NCI-H1694 treated with DMSO at 0.1 percent for 48 hours (cell line): ENCODE measurements at places on chromosomes 6 and 20.

DNA sequence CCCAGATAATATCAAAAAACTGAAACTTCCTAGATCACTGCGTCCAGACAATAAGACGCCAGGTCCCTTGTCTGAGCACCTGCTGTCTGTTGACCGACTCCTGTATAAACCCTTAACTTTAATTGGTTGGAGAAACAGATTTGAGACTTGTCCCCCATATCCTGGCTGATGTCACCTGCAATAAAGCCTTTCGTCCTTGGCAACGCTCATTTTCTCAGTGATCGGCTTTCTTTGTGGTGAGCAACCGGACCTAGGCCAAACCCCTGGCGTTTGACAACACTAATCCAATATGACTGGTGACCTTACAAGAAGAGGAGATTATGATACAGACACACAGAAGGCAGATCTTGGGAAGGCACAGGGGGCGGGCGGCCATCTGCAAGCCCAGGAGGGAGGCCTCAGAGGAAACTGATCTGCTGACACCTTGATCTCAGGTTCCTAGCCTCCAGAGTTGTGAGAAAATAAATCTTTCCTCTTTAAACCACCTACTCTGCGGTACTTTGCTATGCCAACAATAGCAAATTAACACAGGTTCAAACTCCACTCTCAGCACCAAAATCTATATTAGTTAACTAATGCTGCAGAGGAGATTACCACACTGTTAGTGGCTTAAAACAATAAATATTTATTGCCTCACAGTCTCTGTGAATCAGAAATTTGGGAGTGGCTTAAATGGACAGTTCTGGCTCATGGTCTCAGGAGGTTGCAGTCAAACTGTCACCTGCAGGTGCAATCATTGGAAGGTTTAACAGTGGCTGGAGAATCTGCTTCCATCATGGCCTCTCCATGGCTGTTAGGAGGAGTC lies 178.7 kb downstream of the OTOR start:
- no peak for DNase-seq

DNA sequence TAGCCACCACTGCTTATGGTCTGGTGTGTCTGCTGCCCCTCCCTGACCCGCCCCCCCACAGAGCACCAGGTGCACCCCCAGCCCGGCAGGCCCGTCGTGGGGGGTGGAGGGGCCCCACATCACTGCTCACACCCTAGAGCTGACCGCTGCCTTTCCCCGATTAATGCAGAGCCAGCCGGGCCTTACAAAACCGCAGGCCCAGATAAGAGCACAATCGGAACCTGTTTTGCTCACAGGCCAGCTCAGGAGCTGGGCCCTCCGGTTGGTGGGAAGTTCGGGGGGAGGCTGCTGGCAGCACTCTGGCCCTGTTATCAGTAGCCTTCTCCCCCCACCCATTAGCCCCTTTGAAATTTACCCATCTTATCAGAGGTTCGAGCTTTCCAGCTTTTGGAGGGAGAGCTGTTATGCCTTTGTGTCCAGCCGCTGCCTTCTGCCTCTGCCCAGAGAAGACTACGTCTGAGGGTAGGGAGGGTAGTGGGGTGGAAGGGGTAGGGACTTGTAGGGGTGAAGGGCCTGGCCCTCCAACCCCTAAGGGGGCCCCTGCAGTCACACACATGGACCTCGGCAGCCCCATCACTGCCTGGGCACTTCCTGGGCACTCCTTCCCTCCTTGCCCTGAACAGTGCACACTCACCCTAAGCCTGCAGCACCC lies 6.9 kb upstream of the SPDEF start:
- no peak for DNase-seq

DNA sequence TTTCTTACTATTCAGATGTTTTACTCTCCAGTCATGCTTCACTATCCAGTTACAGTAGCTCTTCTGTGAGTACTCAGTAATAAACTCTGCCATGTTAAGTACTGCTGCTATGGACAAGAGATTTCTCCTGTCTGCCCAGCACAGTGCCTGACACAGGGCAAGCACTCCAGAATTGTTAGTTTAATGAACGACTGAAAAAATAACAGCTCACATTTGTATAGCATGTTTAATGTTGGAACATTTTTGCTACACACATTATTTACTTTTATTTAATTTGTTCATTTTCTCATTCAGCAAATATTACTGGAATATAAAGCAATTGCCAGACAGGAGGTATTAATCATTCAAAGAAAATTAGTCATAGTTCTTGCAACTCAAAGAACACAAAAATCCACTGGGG lies 142.6 kb upstream of the HMGN3 start:
- DNase-seq, result no peak

- no peak for DNase-seq
These were observed 156.1 kb upstream of the NOX3 start for GRCh38 chr6:155611742-155612141.

DNA sequence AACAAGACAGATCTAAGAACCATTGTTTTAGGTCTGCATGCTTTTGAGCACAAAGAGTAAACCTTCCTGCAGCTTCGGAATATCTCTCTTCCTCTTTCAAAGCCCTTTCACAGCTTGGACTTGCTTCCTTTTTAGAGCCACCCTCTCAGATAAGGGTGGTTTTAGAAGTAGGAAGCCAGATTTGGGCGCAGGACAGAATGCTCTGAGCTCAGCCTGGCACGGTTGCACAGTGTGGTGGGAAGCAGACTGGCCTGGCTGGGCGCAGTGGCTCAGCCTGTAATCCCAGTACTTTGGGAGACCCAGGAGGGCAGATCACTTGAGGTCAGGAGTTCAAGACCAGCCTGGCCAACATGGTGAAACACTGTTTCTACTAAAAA lies 35.6 kb upstream of the PNRC1 start:
- DNase-seq, result no peak

DNA sequence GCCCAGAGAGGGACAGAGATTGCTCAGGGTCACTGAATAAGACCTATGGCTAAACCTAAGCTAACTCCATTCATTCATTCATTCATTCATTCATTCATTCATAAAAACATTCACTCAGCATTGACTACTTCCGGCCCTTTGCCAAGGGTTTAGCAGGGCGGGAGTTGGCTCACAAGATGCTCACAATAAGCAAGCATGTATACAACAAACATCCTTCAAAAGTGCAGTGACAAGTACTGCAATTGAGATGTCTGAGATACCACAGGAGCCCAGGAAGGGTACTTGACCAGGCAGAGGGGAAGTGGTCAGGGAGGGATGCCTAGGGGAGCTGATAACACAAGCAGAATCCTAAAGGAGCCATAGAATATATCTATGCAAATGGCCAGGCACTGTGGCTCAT lies 18.2 kb upstream of the KIAA1755 start:
- DNase-seq, result no peak

- no peak for DNase-seq
These were observed 105.0 kb downstream of the MRPL14 start for GRCh38 chr6:44022296-44022661.

DNA sequence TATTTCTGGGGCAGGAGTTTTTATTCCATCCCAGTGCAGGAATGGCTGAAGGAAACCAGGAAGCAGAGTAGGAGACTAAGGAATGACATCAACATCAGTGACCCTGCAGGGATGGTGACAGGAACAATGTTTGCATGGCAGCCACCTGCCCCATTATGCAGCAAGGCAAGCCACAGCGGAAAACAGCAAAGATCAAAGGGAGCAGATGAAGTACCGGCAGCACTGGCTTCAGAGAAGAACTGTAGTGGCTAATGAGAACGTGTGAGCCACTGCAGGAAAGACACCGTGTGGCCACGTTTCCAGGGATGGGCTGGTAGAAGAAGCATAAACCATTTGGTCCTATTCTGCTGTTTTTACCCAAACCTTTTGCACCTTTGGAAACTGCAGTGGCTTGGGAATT lies 52.9 kb upstream of the TAB2 start:
- no peak for DNase-seq

DNA sequence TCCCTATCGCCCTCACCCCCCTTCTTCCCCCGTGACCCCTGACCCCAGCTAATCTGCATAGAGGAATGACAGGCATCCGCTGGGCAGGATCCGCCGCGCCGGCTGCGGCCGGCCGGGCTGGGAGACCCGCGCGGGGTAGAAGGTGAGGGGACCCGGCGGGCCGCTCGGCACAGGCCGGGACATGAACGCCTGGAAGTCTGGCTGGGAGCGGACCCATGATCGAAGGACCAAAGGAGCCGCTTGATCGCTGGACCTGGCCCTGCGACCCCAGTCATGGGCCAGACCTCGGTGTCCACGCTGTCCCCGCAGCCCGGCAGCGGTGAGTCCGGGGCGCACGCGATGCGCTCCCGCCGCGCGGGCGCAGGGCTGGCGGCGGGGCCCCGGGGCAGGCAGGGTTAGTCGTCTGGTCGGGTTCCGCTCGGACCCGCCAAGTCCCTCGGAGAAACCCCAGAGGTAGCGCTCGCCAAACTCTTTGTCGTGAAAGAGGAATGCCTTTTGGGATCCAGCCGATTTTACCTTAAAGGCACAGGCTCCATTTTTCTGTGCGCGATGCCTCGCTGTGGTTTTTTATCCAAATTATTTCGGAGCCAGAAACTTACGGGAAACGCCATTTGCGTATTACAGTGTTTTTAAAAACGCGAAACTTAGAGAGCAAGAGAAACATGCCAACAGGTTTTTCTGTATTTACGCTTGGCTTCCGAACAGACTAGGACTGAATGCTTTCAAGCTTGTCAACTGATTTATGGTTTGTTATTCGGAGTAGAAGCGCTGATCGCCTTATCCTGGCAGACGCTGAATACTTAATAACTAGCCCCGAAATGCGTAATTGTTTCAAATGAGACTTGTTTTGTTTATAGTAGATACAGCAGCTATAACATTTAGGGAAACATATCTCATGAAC lies at the start of gene PHACTR2:
PHACTR2 (plus strand) TSS at position 75 of the 901 bp plus-strand sequence; CDS start at position 274, 199 bp downstream.
- DNase-seq, result no peak

DNA sequence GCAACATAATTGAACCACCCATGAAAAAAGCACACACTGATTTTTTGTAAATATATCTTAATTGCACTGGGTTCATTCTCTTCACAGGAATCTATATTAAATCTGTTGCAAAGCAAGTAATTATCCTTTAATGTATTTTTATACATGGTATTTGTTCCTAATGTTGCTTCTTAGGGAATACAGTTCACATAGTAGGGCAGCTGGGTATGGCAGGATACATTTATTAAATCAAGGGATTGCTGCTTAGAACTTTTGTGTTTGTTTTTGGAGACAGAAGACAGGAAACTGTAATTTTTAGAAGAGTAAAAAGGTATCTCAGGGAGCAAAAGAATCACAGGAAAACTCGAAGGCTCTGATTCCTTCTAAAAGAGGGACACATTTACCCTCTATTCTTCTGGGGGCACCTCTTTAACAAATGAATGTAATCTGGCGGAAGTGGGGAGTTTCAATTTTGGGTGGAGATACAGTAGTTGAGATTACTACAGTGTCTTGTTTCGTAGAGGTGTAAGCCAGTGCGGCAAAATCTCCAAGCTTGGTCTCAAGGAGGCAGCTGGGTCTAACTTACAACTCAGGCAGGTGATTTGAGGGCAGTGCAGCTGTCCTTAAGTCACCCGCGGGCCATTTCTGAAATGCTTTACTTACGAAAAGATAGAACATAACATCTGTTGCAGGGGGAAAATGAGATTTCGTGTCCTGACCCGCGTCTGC lies 812 bp upstream of the SMIM13 start:
- peak; percentile 50 for DNase-seq

GRCh38 chr6:35911871-35912653 lies 8.8 kb downstream of the SRPK1 start:
- DNase-seq, result no peak

- DNase-seq, result no peak
These were observed 110.3 kb downstream of the CDC5L start for GRCh38 chr6:44497807-44498206.

GRCh38 chr20:37869334-37869861 lies 33.5 kb upstream of the VSTM2L start:
- no peak for DNase-seq

DNA sequence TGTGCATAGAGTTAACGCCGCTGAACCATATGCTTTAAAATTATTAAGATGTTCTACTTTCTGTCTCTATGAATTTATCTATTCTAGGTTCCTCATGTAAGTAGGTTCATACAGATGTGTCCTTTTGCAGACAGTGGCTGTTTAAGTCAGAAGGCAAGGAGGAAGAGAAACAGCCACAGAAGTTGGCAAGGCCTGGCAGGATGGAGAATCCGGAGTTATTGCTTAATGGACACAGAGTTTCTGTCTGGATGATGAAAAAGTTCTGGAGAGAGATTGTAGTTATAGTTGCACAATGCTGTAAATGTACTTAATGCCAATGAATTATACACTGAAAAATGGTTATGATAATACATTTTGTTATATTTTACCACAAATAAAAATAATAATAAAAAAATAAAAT lies 283.6 kb upstream of the CNR1 start:
- DNase-seq, result no peak

DNA sequence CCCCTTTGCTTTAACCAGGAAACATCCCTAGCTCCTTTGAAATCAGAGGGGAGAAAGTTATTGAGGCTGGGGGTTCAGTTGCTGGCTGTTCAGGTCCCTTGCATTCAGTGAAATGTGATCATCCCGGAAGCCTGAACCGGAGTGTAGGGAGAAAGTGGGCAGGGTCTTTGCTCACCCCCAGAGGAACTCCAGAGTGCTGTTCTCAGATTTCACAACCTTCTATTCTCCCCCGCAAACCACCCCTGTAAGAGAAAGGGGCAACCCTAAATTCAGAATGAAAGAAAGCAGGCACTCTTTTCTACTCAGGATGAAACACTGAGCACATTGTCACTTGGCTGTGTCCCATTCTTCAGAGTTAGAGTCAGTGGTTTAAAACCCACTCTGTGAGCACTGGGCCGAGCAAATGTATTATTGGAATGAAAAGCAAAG lies 139.8 kb downstream of the KHDC1L start:
- no peak for DNase-seq

DNA sequence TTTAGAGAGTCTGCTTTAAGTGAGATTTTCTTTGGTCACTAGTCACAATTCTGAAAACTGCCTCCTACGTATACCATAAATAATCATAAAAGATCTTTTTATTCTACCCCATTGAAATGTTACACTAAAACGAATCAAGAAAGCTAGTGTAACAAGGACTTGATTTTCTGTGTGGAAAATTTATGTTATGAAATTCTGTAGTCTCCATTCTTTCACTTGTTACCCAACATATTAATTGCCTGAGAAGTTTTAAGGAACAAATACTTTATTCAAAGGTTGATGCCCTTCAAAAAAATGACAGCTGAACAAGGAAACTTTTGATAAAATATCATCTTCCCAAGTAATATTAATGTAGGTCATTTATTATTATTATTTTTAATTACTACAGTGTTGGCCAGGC lies 13.3 kb upstream of the HBS1L start:
- no peak for DNase-seq

DNA sequence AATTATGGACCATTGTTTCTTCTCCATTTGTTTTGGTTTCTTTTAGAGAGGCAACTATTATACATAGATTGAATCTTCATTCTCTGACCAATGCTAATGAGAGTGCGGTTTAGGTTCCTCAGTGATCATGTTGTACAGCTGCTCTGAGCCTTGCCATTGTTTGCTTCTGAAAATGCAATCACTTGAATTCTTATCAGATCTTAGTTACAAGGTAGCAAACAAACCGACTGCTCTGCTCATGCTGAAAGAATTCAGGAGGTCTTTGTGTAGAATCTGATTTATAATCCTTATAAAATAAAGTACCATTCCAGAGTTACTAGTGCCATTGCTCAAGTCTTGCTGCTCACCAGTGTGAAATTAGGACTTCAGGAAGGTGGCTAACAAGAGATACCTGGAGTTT lies 569.1 kb upstream of the ID4 start:
- DNase-seq, result no peak

GRCh38 chr6:127581576-127581975 lies 4.6 kb downstream of the C6orf58 start:
- DNase-seq, result no peak

- no peak for DNase-seq
These were observed 10.5 kb downstream of the MTG2 start for GRCh38 chr20:62193079-62194025.

GRCh38 chr20:44594730-44595129 lies 12.4 kb downstream of the PKIG start:
- no peak for DNase-seq
